ENCODE measurements at places on chromosomes 7 and 10.

DNA sequence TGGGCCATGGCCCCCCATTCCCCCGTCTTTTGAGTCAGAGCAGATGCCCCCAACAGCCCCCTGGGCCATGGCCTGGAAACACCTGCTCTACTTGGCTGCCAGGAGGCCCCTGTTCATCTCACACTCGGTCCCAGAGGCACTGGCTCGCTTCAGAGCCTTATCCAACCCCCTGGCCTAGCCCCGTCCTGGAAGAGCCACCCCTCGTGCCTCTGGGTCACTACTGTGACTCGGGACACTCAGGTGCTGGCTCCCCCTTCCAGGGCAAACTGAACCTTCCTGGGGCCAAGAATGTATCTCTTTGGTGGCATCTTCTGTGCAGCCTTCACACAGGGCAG, 7.0 kb downstream of the POLR2J start:
- DNase-seq = no peak

- DNase-seq = no peak
Measured at GRCh38 chr7:105826143-105826542, 50.3 kb downstream of the ATXN7L1 start.

DNA sequence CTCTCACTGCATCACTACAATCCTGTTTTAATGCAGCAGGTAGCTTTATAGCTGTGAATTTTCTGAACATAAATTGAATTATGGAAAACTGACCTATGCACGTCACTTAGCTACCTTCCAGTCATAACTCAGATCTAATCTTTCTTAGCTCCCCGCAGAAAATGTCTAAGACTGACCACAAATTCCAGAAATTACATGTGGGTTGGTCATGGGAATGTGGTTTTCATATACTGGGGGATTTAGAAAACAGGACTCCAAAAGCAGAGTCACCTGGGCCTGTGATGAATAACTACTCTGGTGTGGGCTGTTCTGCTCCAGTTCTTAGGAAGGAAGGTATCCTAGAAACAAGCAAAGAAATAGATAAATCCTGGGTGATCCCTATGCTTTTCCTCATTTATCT, 178.4 kb upstream of the LRRTM3 start:
- DNase-seq = peak; percentile 84

DNA sequence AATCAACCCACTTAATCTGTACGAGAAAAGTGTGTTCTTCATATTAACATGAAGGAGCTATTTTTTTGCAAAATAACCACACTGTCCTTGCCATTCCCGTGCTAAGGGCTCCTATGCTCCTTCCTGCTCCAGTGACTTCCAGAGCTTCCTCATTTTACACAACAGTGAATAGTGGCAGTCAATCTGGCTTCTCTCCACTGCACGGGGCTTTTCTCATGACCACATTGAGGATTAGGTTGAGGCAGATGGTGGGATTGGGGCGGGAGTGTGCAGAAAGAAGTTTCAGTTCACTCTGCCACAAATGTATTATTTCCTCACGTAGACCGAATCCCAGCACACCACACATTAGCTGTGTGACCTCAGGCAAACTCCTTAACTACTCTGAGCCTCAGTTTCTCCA, 235.1 kb downstream of the ARHGAP12 start:
- DNase-seq = no peak

DNA sequence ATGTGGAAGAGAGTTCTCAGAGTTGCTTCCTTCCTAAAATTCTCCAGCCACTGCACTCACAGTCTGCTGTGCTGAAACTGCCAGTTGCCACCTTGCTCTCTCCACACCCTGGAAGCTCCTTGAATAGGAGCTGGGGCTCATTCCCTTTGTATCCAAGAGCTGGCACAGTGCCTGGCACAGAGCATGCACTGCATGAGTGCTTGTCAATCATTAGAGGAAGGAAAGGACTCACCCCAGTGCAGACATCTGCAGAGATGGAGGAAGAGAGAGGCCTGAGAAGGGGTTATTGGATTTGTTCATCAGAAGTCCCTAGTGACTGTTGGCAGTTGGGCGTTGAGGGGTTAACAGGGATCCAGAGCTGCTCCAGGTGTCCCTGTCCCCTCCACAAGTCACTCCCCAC, 41.7 kb upstream of the DUSP5 start:
- no peak for DNase-seq

- DNase-seq = no peak
Measured at GRCh38 chr10:126893841-126894240, 11.4 kb upstream of the DOCK1 start.

DNA sequence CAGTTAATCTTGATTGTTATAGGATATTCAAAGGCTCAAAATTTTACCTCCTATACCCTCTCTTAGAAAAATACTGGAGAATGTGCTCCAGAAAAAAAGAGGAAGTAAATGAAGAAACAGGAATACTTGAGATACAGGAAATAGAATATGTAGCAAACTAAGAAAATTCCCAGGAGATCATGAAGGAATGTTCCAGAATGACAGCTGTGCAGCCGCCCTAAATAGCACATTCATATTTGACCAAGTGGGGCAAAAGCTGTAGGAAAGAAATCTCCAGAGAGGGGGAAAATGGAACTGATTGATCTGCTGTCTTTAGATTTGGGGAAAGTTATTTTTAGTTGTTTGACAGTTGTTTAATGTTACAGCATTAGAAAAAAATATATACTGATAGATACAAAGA, 46.2 kb upstream of the ZEB1 start:
- no peak for DNase-seq

DNA sequence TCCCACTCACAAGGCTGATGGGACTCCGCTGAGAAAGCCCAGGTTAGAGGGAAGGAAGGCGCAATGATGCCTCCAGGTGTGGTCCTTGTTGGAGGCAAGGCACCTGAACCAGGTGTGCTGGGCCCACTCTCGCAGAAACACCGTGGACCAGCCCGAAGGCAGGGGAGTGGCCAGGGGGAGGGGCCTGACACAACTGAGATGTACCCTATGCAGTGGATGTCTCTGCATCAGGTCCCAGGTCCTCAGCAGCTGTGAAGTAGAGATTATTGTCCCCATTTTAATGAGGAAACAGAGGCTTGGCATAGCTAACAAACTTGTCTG, 32.0 kb downstream of the GBX1 start:
- DNase-seq = no peak

- DNase-seq = no peak
Measured at GRCh38 chr7:158534598-158534997, 53.0 kb downstream of the PTPRN2 start.

- no peak for DNase-seq
Measured at GRCh38 chr7:11239316-11239715, 265.6 kb downstream of the PHF14 start.

- no peak for DNase-seq
Measured at GRCh38 chr10:124663766-124664360, 80.3 kb downstream of the FAM53B start.

DNA sequence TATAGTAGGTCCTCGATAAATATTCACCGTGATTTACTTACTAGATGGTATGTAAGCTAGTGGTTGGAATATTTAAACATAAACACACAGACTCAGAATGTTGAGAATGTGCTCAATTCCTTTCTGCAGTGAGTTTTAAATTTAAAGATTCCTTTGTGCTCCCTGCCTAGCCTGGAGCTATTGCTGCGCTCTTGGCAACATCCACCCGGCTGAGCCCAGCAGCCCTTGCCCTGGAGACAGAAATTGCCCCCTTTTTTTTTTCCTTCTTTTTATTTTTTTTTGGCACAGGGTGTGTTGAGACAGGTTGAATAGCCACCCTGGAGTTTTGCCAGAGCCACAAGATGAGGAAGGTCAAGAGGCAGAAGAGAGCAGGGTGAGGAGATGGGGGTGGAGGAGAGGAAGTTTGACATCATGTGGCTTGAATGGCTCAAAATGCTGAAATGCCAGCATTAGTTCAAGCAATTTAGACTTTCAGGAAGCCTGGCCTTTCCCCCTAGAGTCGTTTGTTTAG, 180.8 kb downstream of the PRKCQ start:
- DNase-seq = no peak

GRCh38 chr7:5450549-5451327, 27.1 kb upstream of the TNRC18 start:
- DNase-seq = no peak

DNA sequence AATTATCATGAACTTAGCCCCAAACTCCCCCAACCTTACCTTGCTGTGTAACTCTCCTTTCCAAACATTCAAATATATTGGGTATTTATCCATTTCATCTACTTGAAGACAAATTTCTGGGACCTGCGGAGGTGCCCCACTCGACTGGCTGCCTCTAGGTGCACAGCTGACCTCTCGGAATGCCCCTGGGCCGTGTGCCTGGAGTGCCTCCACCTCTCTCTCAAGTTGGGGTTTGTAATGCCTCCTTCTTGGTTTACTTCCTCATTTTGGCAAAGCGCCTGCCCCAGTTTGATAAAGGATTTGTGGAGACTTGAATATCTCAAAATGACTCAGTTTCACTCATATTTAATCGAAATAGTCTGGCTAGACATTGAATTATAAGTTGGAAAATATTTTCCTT, 16.6 kb downstream of the ZNF777 start:
- no peak for DNase-seq

DNA sequence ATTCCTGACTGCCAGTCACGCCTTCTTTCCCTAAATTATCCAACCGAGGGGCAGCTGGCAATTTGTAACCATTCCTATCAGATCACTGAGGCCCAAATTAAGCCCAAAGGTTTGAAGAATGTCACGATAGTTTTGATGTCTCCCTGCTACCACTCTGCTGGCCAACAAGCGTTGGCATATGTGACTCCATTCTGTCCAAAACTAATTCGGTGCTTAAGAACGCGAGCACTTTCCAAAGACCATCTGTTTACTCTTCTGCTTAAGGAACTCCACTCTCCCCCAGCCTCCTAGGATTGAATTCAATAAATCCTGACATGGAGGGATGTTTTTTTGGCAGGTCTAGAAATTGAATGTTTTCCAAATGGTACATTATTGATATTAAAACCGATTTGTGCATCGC, 131.5 kb upstream of the CTBP2 start:
- no peak for DNase-seq

DNA sequence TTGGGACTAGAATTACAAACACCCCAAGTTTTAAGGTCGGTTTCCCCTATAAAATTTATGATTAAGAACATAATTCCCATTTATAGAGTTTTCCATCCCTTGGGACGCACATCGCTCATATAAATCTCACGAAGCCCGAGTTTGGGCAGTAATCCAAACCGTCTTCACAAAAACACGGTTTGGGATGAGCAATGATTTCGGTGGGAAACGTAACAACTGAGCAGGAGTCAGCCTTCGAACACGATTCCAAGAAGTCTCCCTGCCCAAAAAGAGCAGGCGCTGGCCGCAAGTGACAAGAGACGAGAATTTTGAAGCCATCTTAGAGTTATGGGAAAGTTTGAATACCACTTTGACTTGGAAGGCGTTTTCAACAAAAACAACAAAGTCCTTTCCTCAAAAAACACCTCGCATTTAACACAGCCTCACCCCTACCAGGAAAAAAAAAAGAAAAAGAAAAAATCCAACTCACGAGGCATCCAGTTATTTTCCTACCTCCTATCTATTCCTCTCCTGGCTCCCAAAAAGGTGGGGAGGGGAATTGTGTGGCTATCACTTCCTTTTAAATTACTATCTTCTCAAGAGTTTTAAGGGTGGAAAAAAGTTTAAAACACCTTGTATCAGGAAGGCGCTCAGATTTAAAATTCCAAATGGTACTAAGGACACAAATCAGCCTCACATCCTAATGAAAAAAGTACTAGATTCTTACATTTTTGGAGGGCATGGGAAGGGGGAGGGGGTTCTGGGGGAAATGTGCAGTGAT, 1.6 kb downstream of the SEPHS1 start:
- no peak for DNase-seq

DNA sequence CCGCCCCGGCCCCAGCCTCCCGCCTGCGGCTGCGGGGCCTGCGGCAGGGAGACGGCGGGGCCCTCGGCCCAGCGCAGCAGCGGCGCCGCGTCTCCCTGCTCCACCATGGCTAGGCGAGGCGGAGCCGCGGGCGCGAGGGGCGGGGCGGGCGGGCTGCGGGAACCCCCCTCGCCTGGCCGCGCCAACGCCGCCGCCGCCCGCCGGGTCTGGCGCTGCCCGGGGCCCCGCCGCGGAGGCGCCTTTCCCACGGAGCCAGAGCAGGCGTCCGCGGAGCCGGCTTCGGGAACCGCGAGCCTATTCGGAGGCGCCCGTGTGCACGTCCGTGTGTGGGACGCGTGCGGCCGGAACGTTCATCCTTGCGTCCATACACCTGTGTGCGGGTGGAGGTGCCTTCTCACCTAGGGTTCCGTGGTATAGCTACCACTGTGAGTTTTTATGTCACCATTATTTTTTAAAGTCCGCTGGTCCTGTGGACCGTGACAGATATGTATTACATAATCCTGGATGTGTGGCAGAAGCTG, at the start of gene DENND11:
Gene DENND11 (minus strand): TSS at position 120 of the 521 bp plus-strand sequence. CDS start 13 bp downstream, at position 107.
- no peak for DNase-seq

GRCh38 chr10:43222210-43222720, 44.6 kb downstream of the RASGEF1A start:
- no peak for DNase-seq

DNA sequence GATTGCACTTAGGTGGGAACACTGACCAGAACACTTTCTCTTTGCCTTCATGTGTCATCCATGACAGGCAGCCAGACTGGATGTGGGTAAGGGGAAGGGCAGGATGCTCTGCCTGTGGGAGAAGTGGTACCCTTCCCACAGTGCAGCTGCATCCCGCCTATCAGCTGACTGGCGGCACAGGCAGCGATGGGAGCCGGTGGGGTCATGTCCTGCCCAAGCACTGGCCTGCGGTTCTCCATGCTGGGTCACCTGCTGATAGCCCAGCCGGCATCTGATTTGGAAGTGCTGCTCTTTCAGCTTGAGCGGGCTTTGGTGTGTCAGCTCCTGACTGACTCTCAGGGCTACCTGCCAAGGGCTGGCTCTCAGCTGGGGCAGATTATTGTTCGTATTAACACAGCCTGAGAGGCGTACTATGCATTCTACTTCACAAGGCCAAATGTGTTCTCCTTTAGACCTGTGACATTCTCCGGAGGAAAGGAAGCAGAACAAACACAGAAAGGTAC, 105.2 kb upstream of the PDLIM1 start:
- DNase-seq = no peak

DNA sequence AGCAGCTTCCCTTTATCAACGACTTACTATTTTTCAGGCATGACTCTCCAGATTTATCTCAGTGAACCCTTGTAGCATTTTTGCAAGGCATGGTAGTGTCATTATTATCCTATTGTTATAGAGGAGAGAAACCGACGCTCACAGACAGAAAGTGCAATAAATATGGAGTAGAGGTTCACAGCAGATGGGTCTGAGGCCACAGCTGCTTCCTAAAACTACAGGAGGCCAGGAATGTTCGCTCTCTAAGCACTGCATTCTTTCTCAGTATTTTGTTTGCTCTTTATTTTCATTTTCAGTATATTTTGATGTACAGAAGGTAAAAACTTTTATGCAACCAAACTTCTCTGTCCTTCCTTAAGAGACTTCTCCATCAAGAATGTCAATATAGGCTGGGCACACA, 4.5 kb upstream of the AEBP1 start:
- no peak for DNase-seq

DNA sequence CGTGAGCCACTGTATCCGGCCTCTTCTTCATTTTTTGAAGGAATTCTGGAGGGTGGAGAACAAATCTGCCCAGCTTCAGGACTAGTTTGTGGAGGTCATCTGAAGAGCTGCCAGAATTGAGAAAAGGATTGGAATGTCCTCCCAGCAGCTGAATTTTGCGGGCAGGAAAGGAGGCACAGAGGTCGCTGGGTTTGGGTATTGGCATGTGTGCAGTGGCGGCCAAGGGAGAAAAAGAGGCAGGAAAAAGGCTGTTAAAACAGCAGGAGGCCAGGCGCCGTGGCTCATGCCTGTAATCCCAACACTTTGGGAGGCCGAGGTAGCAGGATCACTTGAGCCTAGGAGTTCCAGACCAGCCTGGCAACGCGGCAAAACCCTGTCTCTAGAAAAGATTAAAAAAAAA, 80.4 kb downstream of the HIP1 start:
- no peak for DNase-seq

GRCh38 chr7:41331194-41331593, 371.7 kb downstream of the INHBA start:
- DNase-seq = no peak
